NCI-H524 (cell line): ENCODE measurements at places on chromosomes 2 and 18.

- DNase-seq, result no peak
Observed at GRCh38 chr2:176120364-176121189, 1.9 kb upstream of the HOXD9 start.

GRCh38 chr2:7497178-7497577, 580.0 kb downstream of the RNF144A start:
- DNase-seq, result no peak

DNA sequence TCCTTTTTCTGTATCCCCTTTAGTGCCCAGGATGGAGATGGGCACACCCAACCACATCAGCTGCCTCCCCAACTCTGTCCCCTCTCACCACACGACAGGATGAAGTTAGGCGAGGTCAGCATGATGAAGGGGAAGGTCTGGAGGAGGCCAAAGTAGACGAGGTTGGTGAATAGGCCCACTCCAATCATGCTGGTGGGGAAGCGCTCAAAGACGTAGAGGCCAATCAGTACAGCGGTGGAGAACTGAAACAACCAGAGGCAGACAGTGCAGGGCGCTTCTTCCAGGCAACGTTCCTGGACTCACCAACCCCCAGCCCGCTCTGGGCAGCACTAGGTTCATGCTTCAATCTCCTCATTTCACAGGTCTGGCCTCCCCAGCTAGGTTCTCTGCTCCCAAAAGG, 2.9 kb downstream of the TEX261 start:
- DNase-seq, result no peak

- DNase-seq, result no peak
Observed at GRCh38 chr2:217219164-217219520, 359.3 kb upstream of the TNP1 start.

DNA sequence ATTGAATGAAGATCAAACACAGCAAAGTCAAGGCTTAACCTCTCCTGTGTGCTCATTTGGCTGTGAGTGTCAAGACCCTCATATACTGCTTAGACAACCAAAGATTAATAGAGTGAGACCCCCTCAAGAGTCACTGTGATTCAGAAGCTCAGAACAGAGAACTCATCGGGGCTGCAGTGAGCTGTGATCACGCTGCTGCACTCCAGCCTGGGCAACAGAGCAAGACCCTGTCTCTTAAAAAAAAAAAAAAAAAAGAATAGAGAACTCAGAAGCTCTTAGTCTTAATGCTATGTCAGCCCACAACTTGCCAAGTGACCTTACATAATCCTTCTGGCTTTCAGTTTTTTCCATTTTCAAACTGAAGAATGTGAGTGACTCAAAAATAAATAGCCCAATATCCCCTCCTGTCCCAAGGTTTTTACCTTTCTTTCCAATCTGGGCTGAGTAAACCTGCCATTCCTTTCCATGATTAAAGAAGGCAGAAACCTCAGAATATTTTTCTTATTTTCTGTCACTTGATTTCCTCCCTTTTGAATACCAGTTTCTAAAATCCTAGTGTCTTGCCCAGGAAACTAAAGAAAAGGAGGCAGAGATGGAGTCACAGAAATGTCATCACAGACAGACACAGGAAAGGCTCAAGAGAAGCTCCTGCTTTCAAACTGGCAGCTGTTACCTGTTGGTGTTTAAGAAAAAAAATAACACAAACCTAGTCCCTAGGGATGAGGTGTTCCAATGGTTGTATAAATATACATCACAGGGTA, 102.4 kb downstream of the CACNB4 start:
- no peak for DNase-seq

DNA sequence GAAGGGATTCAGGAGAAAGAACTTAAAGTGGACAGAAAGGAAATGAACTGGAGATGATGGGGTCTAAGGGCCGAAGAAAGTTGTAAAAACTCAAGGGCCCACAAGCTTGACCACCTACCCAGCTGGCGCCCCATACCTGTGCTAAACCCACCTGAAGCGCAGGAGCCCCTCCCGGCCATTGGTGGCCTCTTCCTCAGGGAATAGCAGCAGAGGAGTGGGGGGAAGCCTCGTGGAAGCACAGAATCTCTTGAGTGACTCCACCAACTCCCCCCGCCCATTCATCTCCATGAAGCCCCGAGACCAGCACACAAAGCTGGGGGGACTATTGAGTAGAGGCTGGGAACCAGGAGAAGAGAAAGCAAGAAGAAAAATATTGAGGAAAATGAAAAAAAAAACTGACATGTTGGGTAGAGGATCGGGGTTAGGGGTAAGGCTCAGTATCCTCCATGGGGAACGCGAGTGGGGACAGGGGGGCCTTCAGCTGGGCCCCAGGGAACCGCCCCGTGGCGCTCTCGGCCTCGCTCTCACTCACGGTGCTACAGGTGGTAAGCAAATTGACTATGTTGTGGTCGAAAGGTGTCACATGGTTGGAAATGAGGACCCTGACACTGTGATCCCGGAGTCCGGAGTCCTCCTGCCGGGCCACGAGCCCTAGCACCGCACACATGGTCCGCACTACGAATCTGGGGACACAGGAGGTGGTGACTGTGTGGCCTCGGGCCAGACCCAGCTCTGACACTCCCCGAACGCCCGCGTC, 728 bp downstream of the AUP1 start:
- DNase-seq, result no peak

DNA sequence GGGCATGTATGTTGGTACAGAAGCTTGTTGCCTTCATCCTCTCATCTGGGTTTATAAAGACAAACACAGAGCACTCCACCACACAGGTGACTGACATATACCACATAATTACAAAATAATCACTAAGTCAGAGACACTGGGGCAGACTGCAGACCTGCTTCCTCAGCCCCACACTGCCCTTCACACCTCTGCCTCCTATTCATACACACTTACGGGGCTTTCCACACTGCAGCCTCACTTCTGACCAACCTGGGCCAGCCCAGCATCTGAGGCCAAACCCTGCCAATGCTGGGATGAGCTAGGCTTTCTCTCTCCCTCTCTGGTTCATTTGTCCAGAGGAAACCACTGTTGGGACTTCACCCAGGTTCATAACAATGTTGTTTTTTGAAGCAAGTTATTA, 4.5 kb downstream of the EMX1 start:
- DNase-seq, result no peak

- DNase-seq, result peak; percentile 3
Observed at GRCh38 chr2:107001964-107002696, 116.2 kb upstream of the ST6GAL2 start.

DNA sequence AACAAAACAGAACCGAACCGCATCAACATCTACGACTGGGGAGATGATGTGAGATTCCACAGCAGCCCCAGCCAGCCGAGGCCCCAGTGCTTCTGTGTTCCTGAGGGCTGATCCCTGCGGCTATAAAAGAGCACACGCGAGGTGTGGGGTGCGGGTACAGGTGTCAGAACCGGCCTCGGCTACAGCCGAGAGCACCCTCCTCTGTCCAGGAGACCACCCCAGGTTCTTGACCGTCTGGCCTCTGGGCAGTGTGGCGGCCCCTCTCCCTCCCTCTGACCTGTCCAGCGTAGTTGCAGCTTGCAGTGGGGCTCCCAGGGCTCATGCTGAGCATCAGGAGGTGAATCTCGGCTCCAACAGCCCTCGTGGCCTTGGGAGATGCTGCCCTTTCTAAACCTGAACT, 23.7 kb downstream of the RTP5 start:
- no peak for DNase-seq

DNA sequence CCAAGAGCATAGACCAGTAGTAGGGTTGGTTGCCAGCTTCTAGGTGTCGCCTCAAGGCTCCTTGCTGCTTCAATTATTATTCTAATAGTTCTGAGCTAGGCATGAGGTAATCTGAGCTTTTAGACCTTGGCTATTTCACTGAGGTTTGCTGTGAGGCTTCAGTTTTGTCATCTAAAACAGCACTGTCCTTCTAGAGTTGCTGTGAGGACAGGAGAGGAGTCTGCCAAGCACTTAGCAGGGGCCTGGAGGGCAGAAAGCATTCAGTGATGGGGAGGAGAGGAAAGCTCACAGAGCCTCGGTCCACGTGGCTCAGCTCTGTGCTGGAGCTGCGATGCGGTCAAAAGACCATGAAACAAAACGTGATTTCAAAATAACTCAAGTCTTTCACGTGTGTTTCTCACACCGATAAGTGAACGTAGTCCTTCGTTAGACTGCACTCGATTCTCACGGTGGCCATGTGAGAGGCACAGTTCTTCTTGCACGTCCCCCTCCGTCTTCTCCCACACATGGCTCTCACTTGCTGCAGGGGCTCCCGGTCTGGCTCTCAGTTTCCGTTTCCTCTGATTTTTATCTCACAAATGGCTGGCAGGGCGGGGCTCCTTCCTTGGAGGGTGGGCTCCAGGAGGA, 113.7 kb downstream of the B3GNT2 start:
- no peak for DNase-seq

- no peak for DNase-seq
Observed at GRCh38 chr2:147133286-147133908, 711.4 kb upstream of the ACVR2A start.

GRCh38 chr2:208134928-208135586, 5.4 kb upstream of the CRYGC start:
- DNase-seq, result no peak

DNA sequence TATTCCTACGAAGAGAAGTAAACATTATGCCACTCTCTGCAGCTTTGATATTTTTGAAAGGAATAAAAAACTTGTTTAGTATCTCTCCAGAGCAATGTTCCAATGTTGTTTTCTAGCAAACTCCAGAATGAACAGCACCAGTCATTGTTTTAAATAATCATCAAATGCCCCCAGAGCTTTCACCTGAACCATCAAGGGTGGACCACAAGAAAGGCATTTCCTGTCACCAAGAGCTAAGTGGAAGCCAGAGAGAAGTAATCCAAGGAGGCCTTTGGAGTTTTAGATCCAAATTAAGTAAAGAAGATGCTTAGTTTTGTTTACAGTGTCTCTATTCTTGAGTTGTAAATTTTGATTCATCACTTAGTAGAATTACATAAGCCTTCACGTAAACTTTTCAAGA, 559.0 kb downstream of the ARHGAP15 start:
- no peak for DNase-seq

DNA sequence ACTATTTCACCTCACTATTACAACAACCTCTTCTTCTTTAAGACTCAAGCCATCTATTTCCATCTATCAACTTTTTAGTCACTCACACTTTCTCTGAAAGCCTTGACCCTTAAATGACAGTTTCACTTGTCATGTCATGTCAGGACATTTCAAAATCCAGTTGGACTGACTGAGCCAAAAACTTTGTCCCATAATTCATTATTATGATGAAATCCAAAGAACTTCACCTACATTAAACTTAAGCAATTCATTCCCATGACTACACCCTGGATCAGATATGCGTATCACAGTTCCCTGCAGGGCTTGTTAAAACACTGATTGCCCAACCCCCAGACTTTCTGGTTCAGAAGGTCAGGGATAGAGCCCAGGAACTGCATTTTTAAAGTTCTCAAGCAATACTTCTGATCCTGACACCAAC, 26.5 kb downstream of the LDAH start:
- DNase-seq, result no peak

- no peak for DNase-seq
Observed at GRCh38 chr2:179622635-179623300, 238.6 kb downstream of the ZNF385B start.

DNA sequence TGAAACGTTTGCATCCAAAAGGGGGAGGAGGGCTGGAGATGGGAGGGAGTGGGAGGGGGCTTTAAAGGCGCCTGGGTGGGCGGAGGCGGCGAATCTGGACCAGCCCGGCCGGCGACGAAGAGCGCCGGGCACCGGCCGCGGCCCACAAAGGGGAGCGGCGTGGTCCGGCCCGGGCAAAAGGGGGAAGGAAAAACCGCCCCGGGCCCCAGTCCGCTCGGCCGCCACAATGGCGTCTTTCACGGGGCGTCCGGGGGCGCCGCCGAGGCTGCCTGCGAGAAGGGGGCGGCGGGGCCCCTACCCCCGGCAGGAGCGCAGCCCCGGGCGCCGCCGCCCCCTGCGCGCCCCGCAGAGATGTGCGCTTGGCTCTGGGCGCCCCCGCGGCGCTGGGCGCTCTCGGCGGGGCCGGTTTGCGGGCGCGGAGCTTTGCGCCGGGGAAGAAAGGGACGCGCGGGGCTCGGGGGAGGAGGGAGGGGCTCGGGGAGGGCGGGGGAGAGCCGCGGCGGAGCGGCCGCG, 108.1 kb upstream of the KCTD1 start:
- DNase-seq, result no peak

GRCh38 chr2:150570712-150571111, 83.2 kb upstream of the RND3 start:
- DNase-seq, result no peak

DNA sequence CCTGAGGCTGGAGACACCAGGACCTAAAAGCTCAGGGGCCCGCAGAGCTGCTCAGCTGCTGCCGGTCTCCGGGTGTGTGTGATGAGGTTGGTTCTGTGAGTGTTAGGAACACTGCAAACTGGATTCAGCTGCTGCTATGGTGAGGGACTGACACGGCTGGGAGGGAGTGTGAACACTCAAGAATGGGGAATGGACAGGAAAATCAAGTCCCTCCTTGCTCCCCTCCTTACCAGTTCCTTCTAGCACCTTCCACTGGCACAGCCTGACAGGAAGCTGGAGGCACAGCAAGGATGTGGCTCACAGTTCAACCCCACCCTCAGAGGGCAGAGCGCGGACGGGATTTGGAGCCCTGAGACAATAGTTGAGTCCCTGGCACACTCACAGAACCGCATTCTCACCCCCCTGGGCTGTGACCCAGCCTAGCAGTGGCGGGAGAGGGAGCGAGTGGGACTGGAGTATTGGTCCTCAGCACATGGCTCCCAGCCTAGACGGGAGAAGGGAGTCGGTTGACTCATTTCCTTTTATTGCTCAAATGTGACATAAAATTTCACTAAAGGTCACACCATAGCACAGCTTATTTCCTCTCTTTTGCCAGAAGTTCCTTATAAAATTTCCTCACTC, 42.5 kb downstream of the LRRC30 start:
- no peak for DNase-seq

GRCh38 chr18:57854726-57855125, 51.6 kb upstream of the ATP8B1 start:
- no peak for DNase-seq

GRCh38 chr2:11017921-11018320, 106.2 kb downstream of the KCNF1 start:
- DNase-seq, result no peak

DNA sequence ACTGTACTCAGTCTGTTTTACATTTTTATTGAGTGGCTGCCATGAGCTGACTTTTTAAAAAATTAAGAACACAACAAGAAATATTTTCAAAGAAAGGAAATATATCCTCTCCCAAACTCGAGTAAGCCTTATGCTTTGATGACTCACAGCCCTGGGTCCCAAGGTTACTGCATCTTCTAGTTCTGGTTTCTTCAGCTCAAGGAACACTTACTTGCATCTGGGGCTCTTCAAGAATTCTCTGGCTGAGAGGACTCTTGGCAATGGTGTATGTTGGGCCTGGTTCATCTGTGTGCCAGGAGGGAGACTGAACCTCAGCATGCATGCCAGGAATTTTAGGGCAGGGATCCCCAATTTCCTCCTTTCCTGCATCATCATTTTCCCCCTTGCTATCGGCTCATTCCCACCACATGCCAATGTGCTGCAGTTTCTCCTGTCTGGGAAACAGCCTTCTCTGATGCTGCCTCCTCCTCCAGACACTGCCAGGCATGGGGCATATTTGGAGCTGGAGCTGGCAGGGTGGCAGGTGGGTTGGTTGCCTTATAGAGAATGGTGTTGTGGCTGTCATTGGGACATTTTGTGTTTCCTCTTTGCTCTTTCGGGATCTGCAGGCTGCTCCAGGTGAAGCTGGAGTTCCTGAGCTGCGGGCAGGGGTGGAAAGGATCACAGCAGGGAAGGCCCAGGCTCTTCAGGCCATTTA, 192.2 kb upstream of the HS6ST1 start:
- DNase-seq, result no peak
